Hippocampal formation (tissue), 2 donors: ENCODE measurements at places on chromosomes 12 and 14.

GRCh38 chr14:104321802-104322130, 183.4 kb downstream of the KIF26A start:
- DNase-seq, result no peak

DNA sequence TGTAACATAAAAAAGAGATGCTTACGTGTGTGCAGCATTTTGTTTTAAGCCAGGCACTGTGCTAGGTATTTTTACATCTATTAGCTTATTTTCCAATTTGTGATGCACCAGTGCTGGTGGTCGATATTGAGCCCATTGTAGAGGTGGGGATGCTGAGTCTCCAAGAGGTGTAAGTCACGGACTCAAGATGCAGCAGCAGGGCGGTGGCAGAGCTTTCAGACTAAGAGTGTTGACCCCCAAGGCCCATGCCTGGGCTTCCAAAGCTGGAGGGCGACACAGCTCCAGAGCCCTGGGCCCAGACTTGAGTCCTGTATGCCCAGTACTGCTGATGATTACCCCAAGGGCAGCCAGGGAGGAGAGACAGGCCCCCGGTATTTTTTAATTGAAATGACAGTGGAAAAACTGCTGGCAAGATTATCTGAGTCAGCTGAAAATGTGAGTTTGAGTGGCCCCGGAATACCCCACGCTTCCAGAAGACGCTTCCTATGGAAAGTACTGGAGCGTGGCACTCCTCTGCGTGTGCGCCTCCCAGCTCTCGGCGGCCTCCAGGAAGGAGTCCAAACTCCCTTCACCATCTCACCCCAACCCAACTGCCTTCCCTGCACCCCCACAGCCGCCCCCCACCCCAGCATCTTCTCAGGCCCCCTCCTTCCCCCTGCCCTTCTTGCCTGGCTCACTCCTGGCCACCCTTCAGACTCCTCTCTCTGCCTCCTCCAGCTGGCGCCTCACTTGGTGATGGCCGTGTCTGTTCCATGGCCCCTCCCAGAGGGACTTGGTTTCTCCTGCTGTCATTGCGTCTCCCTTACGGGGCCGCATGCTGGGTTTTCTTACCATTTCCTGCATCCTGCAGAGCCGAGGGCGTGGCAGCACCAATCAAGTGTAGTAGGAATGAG, 40.7 kb downstream of the ELK3 start:
- no peak for DNase-seq

DNA sequence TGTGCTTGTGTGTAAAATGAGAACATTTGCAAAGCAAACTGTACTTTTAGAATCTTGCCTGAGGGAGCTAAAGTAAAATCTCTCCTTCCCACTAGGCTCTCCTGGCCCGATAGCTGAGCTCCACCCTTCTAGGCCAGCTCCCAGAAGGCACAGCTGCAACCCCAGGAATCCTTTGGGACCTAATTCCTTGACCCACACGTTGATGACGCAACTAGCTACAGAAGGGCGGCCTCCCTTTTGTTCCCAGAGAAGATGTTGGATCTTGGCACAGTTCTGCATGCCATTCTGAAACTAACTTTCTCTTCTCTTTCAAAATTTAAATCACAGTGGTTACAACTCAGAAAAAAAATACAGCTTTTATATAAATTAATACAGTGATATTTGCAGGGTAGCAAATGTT, 268.1 kb downstream of the EGLN3 start:
- no peak for DNase-seq

GRCh38 chr12:120468325-120468820, 1.2 kb downstream of the SRSF9 start:
- DNase-seq, result no peak

DNA sequence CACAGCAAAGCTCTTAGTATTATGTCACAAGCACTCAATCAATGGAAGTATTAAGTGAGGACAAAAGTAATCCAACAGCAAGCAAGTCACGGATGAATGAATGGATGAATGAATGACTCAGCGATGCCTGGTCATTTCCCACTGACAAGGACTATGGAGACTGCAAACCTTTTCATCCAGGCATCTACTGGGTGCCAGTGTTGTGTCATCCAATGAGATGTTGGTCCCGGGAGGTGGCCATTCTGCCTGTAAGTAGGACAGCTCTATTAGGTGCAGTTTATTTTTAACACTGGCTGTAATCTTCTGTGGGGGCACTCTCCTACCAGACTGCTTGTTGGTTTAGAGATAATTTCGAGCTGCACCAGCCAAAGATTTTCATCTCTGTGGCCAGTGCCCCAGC, 39.4 kb downstream of the STAB2 start:
- peak; percentile 17 for DNase-seq

GRCh38 chr12:50246873-50247612, 36.3 kb downstream of the LIMA1 start:
- DNase-seq, result no peak

- no peak for DNase-seq
Observed at GRCh38 chr14:64692189-64692985, 11.8 kb upstream of the PLEKHG3 start.

DNA sequence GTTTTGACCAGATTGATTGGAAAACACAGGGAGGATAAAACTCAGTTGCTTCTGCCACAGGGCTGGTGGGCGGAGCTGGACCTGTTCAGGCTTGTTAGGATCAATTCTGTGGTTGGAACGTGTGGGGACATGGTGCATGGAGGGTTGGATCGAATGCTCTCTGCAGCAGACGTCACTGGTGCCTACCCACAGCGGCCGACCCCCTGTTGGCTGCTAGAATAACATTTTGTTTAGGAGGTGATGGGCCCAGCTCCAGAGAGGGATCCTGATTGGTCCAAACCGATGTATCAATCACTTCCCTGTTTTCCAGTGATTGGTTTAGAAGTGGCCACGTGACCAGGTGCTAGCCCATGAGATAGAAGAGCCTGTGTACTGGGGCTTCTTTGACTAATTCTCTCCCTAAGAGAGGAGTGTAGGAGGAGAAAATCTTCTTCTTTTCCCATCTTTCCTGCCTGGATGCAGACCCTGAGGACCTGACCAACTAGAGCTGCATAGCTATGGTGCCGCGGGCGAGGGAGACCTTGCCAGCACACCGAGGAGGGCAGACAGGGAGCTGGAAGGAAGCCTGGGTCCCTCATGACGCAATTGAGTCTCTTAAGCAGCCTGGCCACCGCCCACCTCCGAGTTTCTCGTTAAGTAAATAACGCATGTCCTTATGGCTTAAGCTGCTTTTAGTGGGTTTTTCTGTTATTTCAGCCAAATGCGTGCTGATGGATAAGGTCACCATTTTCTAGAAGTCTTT, 163.5 kb downstream of the AACS start:
- DNase-seq, result no peak

GRCh38 chr12:44317651-44318126, 481.8 kb downstream of the TMEM117 start:
- no peak for DNase-seq

GRCh38 chr14:96792003-96792402, 5.2 kb upstream of the VRK1 start:
- DNase-seq, result no peak

- DNase-seq, result no peak
Observed at GRCh38 chr12:25377469-25378177, 126.9 kb upstream of the KRAS start.

- DNase-seq, result no peak
Observed at GRCh38 chr12:126506426-126507182, 1441.4 kb downstream of the AACS start.

- DNase-seq, result no peak
Observed at GRCh38 chr14:68894802-68895703, 84.0 kb downstream of the ACTN1 start.

GRCh38 chr12:14664434-14665023, 31.9 kb downstream of the GUCY2C start:
- no peak for DNase-seq

DNA sequence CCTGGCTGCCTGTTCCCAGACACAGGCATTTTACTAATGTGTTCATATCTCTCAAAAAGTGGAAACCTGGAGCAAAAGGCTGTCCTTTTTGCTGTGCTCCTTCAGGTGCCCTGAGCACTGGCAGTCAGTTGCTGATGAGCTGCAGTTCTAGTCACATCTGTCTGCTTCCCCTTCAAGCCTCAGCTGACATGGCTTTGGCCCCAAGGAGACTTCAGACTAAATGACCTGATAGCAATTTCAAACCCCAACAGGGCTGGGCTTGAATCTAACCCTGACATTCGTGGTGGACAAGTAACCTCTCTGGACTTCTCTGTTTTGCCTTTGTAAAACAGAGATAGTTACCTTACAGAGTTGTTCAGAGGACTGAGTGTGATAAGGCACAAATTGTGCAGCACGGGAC, 5.7 kb downstream of the SERPINA9 start:
- DNase-seq, result no peak
